ENCODE measurements at places on chromosomes 5 and 9.

- DNase-seq = no peak
These were observed 2.2 kb upstream of the SPTAN1 start for GRCh38 chr9:128550226-128550625.

GRCh38 chr9:94676446-94677131 lies 37.3 kb upstream of the FBP1 start:
- no peak for DNase-seq

DNA sequence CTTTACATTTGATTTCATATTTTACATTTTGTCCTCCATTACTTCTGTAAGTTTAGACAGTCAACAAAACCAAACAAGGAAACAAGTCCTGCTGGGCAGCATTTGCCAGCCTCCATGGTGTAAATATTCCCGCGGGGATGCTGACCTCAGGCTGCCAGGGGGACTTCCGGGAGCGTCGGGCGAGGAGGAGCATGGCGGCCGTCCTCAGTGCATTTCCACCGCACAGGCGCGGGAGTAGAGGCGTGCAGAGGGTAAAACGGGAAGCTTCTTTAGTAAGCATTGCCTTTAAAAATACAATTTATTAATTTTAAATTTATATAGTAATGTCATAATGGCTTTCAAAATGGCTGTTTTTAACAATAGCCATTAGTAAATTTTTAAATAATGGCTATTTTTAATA lies 385.3 kb upstream of the IRX4 start:
- DNase-seq = no peak

DNA sequence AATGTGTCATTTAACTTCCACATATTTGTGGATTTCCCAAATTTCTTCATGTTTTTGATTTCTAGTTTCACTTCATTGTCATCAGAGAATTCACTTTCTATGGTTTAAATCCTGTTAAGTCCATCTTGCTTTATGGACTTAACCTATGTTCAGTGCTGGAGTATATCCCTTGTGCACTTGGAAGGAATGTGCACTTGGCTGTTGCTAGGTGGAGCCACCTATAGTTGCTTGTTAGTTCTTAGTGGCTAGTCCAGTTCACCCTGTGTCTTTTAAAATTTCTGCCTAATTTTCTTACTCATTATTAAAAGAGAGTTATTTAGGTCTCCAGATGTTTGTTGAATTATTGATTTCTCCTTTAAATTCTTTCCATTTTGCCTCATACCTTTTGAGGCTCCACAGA lies 1472.5 kb upstream of the CDH6 start:
- no peak for DNase-seq

GRCh38 chr9:21558079-21558478 lies 76.0 kb upstream of the IFNE start:
- no peak for DNase-seq

Data from stimulated activated CD8-positive, alpha-beta memory T cell treated with anti-CD3 and anti-CD28 coated beads, Interleukin-4, amount 100 ng/mL, for 4 hours (primary cell).